Vagina (tissue), 2 donors: ENCODE measurements at places on chromosomes 7 and 10. TPM values are rescaled to one million over a fixed set of nuclear protein-coding genes. Genes with fewer than 3 reads are reported as not detected.

Gene PHYHIPL
- 2.0 TPM for total RNA-seq

Gene LRIT1
- not detected for total RNA-seq

Gene PI4K2A
- 17.7 TPM for total RNA-seq

Gene TMEM26
- 0.25 TPM for total RNA-seq

Gene SFR1
- total RNA-seq = 4.4 TPM

Gene GIMAP5
- 24.1 TPM for total RNA-seq

Gene FXYD4
- not detected for total RNA-seq

Gene NXPH1
- total RNA-seq = 0.25 TPM

Gene CTAGE6
- 1.7 TPM for total RNA-seq

Gene FFAR4
- 1.5 TPM for total RNA-seq

Gene RAB19
- total RNA-seq = not detected

Gene GET4
- 35.8 TPM for total RNA-seq

Gene FZD1
- total RNA-seq = 16.5 TPM

Gene IQUB
- total RNA-seq = 0.98 TPM

Gene CC2D2B
- 2.5 TPM for total RNA-seq

Gene TEX47
- not detected for total RNA-seq

Gene LRRC18
- not detected for total RNA-seq

Gene MCM10
- total RNA-seq = 0.98 TPM

Gene IDI2
- total RNA-seq = not detected

Gene CEP41
- total RNA-seq = 4.7 TPM

Gene GJD4
- total RNA-seq = not detected

Gene HABP2
- total RNA-seq = not detected

Gene REPIN1
- total RNA-seq = 49.4 TPM

Gene MMRN2
- total RNA-seq = 57.2 TPM

Gene CNTNAP2
- total RNA-seq = 2.2 TPM

Gene ZCCHC24
- total RNA-seq = 57.0 TPM

Gene XRCC2
- 1.7 TPM for total RNA-seq

Gene PON2
- 77.3 TPM for total RNA-seq
